NB4 (cell line): ENCODE measurements at places on chromosomes 3 and 15.

DNA sequence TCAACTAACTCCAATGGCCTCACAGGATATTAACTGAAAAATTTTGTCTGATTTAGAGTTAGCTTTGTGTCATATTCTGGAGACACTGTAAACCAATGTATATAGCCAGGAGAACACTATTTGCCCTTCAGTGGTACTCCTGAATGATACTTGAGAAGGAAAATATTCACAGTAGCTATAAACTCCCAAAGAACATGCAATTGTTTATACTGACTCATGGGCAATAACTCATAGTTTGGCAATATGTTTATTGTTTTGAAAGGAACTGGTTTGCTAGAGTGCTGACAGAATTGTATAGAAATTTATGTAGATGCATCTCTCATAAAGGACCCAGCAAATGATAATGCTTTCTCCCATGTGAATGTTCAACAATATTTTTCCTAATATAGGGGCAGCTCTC lies 537.6 kb downstream of the PLOD2 start:
- DNase-seq = no peak

- peak; percentile 36 for DNase-seq
These were observed 14.7 kb upstream of the HHATL start for GRCh38 chr3:42717306-42717705.

DNA sequence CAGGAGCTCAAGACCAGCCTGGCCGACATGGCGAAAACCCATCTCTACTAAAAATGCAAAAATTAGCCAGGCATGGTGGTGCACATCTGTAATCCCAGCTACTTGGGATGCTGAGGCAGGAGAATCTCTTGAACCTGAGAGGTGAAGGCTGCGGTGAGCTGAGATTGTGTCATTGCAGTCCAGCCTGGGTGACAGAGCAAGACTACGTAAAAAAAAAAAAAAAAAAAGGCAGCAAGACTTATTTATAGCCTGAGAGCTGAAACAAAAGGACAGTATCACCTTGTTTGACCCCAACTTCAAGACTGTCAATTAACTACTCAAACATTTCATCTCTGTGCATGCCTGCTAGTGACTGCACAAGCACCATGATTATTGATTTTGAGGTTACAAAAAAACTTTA lies 478.9 kb upstream of the GBE1 start:
- no peak for DNase-seq

DNA sequence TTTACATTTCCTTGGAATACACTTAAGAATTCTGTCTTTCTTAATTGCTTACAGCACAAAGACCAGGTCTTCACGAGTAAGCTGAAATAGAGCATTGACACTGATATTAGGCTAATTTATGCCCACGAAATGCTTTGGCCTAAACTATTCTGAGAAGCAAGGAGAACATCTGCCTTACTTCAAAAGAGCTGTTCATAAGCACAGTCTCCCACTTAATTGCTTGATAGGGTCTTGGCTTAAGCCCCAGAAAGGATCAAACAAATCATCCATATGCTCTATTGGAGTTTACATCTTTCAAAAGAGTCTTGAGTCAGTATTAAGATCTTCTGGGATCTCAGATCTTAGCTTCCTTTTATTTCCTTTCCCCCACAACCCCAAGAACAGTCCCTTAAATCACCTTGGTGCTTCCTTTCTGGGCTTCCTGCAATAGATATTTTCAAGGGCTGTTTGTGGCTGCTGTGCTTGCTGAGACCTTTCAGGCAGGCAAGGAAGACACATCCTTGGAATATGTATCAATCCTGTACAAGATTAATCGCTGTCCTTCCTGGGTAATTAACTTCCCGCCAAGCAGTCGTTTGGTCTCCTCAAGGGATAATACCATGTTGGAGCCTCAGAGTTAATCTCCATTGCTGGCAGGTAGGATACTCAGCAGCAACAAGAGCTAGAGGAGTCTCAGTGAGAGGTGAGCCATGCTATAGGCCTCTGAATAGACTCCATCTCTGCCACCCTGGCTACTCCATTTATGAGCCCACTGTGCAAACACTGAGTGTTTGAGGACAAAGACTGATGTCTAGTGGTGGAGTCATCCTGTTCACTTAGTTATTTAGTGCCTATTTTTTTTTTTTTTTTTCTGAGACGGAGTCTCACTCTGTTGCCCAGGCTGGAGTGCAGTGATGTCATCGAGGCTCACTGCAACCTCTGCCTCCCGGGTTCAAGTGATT lies 37.1 kb downstream of the TMEM158 start:
- DNase-seq = no peak

GRCh38 chr3:192841428-192841827 lies 76.2 kb downstream of the MB21D2 start:
- DNase-seq = no peak

GRCh38 chr3:17111586-17111985 lies 226.8 kb downstream of the PLCL2 start:
- DNase-seq = no peak

DNA sequence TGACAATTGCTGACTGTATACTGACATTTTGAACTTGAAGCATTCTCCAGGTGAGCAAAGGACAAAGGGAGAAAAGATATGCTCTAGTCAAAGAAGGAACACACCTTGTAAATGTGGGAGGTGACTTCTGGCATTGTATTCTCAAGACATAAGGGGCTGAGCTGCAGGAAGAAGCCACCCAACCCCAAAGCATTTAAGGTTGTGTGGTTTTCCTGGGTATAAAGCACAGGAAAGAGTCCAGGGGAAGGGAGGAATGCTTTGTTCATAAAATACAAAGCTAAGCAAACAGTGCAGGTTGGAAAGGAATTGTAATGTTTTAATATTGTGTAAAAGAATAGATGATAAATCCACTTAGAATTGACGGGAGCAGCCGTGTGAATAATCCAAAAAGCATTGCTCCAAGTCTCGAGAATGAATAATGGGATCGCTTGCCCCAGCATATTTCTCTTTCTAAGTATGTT lies 102.4 kb upstream of the LRIG1 start:
- DNase-seq = no peak

DNA sequence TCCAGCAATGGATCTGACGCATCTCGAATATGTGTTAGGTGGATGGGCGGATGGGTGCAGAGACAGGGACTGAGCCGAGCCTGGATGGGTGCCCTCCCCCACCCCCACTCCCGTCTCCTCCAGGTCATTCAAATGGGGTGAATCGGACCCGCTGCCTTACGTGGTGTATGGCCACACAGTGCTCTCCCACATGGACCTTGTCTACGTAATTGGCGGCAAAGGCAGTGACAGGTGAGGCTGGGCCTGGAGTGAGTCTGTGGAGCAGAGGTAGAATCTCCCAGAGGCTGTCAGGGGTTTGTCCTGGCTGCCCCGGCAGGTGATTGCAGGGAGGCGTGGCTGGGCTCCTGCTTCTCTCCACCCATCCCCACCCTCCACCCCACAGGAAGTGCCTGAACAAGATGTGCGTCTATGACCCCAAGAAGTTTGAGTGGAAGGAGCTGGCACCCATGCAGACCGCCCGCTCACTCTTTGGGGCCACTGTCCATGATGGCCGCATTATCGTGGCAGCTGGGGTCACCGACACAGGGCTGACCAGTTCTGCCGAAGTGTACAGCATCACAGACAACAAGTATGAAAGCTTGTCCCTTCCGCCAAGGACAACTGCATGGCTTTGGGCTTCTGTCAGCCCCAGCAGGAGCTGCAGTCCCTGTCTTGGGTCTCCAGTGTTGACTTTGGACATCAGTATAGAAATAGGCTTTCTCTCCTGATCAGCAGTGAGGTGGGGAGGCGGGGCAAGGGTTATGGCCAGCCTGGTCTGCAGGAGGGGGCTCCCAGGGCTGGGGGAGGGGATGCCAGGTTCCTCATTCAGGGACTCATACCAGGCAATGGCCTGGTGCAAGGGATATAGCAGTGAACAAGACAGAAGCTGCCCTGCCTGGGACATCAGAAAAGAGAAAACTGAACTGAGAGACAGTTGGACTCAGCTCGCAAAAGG lies 3.4 kb downstream of the KLHL40 start:
- no peak for DNase-seq

DNA sequence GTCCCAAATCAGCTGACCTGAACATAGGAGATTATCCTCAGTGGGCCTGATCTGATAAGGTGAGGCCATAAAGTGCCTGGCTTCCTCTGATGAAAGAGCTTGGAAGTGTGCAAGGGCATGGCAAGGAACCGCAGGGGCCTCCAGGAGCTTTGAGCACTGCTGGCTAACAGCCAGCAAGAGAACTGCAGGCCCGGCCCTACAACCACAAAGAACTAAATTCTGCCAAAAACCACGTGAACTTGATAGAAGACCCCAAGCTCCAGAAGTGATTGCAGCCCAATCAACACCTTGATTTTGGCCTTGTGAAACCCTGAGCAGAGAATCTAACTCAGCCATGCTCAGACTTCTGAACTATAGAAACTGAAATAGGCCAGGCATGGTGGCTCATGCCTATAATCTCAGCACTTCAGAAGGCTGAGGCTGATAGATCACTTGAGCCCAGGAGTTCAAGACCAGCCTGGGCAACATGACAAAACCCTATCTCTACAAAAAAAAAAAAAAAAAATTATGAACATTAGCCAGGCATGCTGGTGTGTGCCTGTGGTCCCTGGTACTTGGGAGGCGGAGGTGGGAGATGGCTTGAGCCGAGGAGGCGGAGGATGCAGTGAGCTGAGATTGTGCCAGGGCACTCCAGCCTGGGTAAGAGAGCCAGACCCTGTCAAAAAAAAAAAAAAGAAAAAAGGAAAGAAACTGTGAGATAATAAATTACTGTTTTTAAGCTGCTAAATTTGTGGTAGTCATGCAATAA lies 7.7 kb upstream of the DIS3L start:
- no peak for DNase-seq

- DNase-seq = no peak
These were observed 33.9 kb downstream of the PLD1 start for GRCh38 chr3:171776411-171776810.

- no peak for DNase-seq
These were observed 41.2 kb downstream of the RLBP1 start for GRCh38 chr15:89179966-89180875.

DNA sequence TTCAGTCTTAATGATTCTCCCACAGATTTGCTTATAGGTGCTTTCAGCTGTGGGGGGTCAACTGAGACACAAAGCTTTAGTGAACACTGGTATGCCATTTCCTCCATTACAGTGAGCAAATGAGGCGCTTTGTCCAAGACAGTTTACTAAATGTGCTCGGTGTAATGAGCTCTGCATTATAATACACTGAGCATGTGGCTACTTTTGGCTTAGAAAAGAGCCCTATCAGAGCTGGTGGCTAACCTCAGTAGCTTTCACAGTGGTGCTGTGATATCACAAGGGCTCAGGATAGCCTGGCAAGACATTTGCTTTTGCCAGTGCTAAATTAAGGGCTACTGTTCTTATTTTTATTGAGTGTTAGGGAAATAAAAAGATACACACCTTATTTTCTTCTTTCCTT lies 749.7 kb upstream of the ARPP21 start:
- DNase-seq = no peak

- no peak for DNase-seq
These were observed 5.2 kb downstream of the SLC49A4 start for GRCh38 chr3:122800031-122800430.

DNA sequence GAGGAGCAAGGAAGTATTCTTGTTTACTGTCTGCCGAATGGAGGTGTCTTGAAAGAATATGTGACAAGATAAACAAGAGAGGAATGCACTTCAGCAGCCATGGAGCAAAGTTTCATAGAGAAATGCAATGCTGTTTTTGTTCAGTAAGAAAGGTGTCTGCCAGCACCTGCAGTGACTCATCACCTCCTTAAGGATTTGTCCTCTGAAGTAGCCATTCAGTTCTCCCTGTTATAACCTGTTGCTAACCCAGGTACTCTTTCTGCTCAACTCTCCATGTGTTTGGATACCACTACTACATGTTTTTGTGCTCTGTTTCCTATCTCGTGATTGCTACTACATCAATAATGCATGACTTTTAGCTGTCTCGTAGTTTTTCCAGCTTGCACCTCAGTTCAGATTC lies 328.9 kb downstream of the CHL1 start:
- DNase-seq = no peak

GRCh38 chr3:43894176-43895049 lies 203.7 kb downstream of the ABHD5 start:
- peak; percentile 10 for DNase-seq

DNA sequence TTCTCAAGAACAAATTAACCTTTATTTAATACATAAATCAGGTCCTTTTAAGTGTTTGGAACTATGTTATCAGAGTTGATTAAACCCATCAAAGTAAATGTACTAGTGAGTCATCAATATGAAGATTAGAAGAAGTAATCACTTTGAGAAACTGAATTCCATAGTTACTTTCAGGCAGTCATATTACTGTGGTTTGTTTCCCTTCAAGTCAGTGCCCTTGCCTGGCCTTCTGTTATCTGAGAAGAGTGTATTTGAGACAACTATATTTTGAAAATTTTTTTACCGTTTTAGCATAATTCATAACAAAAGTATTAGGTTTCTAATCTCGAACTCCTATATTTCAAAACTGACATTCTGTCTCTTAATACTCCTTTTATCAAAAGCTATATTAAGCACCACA lies 73.6 kb downstream of the GMPS start:
- no peak for DNase-seq

DNA sequence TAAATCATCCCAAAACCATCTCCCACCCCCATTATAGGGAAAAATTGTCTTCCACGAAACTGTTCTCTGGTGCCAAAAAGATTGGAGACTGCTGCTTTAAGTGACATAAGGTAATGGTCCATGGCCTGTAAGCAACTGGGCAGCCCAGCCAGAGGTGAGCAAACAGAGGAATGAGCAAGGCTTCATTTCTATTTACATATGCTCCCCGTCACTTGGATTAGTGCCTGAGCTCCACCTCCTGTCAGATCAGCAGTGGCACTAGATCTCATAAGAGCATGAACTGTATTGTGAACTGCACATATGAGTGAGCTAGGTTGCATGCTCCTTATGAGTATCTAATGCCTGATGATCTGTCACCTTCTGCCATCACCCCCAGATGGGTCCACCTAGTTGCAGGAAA lies 1159.8 kb upstream of the ALCAM start:
- no peak for DNase-seq
